ENCODE measurements at places on chromosomes 6 and 20.

- no peak for DNase-seq
Measured at GRCh38 chr6:135637701-135638100, 140.2 kb upstream of the AHI1 start.

GRCh38 chr6:141326426-141326825 lies 806.3 kb upstream of the GJE1 start:
- no peak for DNase-seq

- DNase-seq, result no peak
Measured at GRCh38 chr20:8322662-8323217, 190.7 kb downstream of the PLCB1 start.

- DNase-seq, result no peak
Measured at GRCh38 chr20:52936351-52937340, 35.5 kb upstream of the TSHZ2 start.

- no peak for DNase-seq
Measured at GRCh38 chr20:25195962-25196785, 662 bp downstream of the ENTPD6 start.

DNA sequence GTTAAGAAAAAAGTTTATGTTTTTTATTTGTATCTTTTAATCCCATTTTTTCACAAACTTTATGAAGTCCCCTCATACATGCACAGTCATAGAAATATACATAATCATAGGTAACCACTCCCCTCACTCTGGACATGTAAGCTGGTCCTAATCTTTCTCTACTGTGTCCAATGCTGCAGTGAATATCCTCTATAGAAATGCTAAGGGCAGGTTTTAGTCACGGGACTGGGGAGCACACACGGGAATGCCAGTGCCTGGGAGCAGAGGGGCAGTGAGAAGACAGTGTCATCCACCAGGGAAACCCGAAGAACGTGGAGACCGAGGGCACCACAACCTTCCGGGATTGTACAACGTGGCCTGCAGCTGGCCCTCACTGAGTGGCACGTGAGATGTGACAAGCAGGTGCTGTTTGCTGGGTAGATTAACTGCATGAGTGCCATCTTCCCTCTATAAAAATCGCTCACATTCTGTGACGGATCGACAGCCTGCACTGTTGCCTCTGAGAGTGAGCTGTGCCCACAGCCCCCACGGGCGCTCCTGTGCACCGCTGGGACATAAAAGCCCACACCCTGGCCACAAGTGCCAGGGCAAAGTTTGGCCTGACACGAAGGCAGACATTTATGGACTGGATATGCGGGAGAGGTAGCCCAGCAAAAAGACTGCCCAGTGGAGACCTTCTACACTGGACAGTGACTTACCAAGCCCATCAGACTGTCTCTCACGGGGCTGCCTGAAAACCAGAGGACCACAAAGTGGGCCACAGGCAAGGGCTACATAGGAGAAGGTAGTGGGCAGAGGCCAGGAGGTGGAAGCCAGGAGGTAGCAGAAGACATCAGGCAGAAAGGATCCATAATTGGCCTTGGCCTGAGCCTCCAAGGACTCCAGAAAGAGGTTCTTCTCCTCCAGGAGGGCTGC lies 63.2 kb downstream of the FGD2 start:
- no peak for DNase-seq

- DNase-seq, result no peak
Measured at GRCh38 chr20:37282556-37282955, 6.9 kb upstream of the MANBAL start.

Measured in activated CD4-positive, CD25-positive, alpha-beta regulatory T cell (primary cell).